ENCODE measurements at places on chromosomes 1 and 21.
A peak's percentile ranks its signal among the peaks of the same experiment; 100 is the strongest.

- no peak for DNase-seq
Observed at GRCh38 chr1:87972811-87973210, 644.1 kb downstream of the LMO4 start.

GRCh38 chr1:19524791-19525190 is 39.5 kb upstream of the CAPZB start:
- DNase-seq: no peak

GRCh38 chr1:241950390-241950789 is 7.2 kb upstream of the BECN2 start:
- peak; percentile 21 for DNase-seq

- DNase-seq: no peak
Observed at GRCh38 chr1:207364614-207365013, 43.1 kb downstream of the CD55 start.

DNA sequence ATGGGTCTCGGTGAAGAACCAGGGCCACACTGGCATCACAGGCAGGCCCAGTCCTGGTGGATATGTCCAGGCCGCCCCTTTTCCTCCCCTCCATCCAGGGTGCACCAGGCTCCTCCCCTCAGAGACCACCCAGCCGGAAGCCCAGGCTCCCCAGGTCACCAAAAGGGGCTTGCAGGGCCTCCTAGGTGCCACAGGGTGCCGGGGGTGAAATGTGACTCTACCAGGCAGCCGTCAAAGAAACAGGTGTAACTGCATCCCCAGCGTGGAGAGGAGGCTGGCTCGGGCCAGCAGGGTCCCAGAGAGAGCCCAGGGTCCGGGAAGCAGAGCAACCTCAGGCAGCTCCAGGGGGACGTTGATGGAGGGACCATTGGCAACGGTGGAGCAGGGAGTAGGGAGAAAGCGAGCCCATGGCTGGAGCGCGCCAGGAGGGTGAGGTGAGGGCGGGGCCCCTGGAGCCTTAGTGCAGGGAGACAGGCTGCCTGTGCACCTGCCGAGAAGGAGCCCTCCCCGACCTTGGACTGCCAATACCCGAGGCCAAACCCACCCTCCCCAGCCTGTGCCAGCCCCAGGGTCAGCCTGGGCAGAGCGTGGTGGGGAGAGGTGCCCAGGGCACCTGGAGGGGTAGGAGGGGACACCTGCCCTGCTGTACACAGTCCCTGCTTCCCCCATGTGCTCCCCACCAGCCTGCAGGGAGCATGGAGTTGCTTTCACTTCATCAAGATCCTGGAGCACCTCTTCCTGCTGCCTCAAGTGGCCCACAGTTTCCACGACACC is 48.3 kb upstream of the POFUT2 start:
- no peak for DNase-seq

GRCh38 chr1:27044613-27045151 is 32.0 kb upstream of the TENT5B start:
- peak; percentile 37 for DNase-seq

- no peak for DNase-seq
Observed at GRCh38 chr1:114746450-114747121, 11.2 kb downstream of the CSDE1 start.

GRCh38 chr1:243378669-243379068 is 122.8 kb downstream of the SDCCAG8 start:
- no peak for DNase-seq

- no peak for DNase-seq
Observed at GRCh38 chr21:45086337-45086958, 12.1 kb downstream of the ADARB1 start.

DNA sequence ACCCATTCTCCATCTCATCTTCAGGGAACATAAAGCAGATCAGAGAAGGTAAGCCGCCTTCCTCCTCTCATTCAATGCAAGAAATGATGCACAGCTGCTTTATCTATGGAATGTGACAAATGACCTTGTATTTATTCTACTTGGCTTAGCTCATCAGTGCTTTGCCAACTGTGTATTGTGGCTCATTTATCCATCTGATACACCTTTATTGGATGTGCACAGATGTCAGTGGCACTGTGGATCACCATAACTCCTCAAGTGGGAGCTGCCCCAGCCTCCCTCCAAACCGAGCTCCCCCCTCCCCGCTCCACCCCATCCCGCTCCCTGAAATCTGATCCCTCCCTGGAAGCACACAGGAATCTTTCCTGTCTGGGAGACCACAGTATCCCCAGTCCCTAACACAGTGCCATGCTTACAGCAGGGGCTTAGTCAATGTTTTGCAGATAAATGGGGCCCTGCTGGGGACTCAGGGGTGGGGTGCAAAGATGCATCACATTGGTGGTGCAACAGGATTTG is 156.0 kb upstream of the RAB4A start:
- DNase-seq: no peak

- DNase-seq: no peak
Observed at GRCh38 chr1:167723707-167724323, 2.0 kb downstream of the MPZL1 start.

DNA sequence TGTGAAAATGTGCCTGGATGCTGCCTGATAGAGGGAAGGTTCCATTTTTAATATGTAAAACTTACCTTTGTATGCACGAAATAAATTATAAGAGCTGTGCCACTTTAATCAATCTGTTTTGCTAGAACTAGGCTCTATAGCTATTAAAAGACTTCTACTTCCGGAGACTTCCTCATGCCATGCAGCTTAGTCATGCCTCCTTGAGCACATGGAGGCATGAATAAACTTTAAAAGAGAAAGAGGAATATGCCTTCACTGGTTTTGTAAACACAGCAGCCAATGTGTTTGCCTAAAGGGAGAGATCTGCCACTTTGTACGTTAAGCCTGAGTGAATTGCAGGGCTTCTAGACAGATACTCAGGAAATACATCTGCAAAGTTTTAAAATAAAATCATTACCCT is 604.6 kb downstream of the LRRIQ3 start:
- peak; percentile 16 for DNase-seq

DNA sequence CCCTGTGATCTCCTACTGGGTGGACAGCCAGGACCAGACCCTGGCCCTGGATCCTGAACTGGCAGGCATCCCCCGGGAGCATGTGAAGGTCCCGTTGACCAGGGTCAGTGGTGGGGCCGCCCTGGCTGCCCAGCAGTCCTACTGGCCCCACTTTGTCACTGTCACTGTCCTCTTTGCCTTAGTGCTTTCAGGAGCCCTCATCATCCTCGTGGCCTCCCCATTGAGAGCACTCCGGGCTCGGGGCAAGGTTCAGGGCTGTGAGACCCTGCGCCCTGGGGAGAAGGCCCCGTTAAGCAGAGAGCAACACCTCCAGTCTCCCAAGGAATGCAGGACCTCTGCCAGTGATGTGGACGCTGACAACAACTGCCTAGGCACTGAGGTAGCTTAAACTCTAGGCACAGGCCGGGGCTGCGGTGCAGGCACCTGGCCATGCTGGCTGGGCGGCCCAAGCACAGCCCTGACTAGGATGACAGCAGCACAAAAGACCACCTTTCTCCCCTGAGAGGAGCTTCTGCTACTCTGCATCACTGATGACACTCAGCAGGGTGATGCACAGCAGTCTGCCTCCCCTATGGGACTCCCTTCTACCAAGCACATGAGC is 17.2 kb upstream of the SLC25A44 start:
- DNase-seq: no peak

DNA sequence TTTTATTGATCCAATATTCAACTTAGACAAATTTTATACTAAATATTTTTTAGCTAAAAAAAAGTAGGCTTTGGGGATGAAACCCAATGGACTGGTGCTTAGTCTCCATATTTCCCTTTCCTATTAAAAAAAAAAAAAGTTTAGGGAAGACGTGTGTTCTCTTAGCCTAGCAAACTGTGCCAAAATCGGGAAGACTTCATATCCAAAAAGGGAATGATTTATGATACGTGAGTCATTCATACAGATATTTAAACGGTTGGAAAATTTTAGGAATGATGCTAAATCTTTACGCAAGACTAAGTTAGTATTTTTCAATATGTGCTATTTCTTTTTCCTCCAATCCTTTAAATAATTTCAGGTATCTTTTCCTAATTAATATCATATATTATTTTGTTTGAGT is 50.7 kb downstream of the SPATA17 start:
- no peak for DNase-seq

DNA sequence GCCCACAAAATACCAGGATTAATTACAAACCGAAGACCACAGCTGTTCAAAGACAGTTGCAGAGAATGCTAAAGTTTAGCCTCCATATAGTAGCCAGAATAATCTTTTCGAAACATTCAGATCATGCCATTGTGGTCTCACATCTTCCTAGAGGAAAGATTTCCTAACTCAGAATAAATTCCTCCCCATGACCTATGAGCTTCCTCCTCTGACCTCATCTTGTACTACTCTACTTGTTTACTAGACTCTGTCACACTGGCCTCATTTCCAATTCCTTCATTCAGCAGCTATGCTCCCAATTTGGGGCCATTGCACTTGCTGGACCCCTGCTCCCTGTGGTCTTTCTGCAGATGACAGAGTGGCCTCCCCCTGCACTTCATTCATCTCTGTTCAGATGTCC is 71.8 kb upstream of the LRRC53 start:
- DNase-seq: no peak

GRCh38 chr21:28025111-28025510 is 967.6 kb downstream of the LTN1 start:
- no peak for DNase-seq
